ENCODE measurements at places on chromosomes 4 and X. TPM values are rescaled to one million over a fixed set of nuclear protein-coding genes. Genes with fewer than 3 reads are reported as not detected.

Gene FAM53A
- total RNA-seq, result 1.6 TPM

Gene CCNG2
- 63.8 TPM for total RNA-seq

Gene UGT2B28
- total RNA-seq, result not detected

Gene TCEAL5
- total RNA-seq, result not detected

Gene KCNE5
- total RNA-seq, result 0.36 TPM

Gene CORIN
- total RNA-seq, result under 0.01 TPM

Gene GLUD2
- 1.4 TPM for total RNA-seq

Gene TMEM31
- not detected for total RNA-seq

Gene ATG4A
- 14.8 TPM for total RNA-seq

Gene PNMA6F
- total RNA-seq, result not detected

Gene SFRP2
- 1.8 TPM for total RNA-seq

Gene MGARP
- 56.9 TPM for total RNA-seq

Gene LGI2
- 0.54 TPM for total RNA-seq

Gene MAGEA10
- not detected for total RNA-seq

Gene HSFX1
- not detected for total RNA-seq

Gene DUSP9
- total RNA-seq, result not detected

DNA sequence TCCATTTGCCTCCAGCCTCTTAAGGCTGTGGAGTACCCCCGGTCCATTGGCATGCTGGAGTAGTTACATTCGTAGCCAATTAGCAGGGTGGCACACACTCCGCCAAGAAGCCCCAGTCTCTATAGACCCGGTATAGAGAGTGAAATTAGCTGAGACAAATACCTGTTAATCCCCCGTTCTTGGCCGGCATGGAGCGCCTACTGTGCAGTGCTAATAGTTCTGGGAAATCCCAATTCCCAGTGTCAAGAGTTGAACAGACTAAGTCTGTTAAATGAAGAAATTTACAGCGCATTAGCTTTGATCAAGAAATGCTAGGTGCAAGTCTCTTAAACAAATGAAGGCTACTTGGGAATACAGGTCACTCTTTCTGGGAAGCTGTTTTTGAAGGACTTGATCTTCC is 127.8 kb upstream of the ARX start:
- no peak for DNase-seq

DNA sequence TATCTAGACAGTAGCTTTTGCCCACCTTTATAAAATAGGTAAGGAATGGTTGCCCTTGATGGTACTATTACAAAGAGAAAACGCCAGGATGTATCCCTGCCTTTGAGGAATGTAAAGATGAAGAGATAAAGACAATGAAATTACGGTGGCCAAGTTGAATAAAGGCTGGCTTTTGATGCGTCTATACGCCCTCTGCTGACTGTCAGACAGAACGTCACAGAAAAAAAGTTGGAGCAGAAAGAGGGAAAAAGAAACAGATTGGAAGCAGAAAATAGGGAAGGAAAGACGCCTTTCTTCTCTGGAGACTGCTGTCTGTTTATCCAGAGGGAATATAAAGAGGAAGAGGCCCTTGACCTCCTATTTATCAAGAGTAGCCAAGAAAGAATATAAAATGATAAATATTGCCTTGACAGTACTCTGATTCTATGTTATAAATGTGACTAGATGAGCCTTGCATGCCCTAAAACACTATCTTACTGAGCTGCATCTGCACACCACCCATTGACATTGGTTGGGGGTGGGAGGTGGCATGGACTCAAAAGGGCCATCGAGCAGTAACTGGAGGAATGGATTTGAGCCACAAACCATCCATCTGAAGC is 30.6 kb downstream of the PCDH19 start:
- peak; percentile 16 for DNase-seq

DNA sequence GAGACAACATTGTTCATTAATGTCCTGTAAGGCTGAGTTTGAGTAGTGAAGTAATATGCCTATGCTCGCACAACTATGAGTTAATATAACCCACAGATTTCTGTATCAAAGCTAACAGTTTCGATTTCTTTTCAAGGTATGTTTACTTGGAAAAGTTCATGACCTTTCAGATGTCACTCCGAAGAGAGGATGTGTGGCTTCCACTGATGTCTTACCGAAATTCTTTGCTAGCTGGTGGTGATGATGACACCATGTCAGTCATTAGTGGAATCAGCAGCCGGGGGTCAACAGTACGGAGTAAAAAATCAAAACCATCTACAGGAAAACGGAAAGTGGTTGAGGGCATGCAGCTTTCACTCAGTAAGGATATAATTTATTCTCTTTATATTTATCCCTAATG is 124.9 kb downstream of the STAG2 start:
- DNase-seq, result no peak

- no peak for DNase-seq
Observed at GRCh38 chr4:111501946-111502345, 643.3 kb upstream of the FAM241A start.

DNA sequence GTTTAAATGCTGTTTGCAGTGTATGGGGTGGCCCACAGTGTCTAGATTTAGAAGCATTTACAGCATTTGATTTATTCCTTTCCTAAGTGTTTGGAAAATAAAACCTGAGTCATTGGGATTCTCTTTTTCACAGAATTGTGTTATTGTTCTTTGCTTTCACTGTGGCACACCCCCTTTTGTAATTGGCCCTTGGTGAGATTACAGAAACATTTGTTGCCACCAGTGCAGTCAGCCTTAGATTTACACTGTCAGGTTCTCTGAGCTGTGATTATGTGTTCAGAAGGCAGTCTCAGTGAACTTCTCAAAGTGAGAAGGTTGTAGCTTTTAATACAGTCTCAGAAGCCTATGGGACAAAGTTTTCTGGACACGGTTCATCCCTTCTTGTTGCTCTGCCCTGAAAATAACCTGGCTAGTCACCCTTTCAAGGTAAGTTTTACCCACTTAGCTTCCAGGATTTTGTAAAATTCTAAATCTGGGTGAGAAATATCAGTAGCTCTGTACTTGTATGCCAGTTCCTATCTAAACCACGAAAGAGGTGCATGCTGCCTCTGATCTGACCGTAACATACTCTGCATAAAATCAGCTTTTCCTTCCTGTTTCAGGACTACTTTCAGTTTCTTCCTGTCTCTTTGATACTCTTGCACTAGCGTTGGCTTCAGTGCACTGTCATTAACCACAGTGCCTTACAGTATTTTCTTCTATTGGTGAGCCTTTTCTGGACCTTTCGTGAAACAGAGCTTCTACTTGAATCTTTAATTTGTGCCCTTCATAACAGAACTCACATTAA is 12.6 kb downstream of the RUFY3 start:
- peak; percentile 63 for DNase-seq

- no peak for DNase-seq
Observed at GRCh38 chr4:163606896-163607691, 112.6 kb downstream of the TMA16 start.

DNA sequence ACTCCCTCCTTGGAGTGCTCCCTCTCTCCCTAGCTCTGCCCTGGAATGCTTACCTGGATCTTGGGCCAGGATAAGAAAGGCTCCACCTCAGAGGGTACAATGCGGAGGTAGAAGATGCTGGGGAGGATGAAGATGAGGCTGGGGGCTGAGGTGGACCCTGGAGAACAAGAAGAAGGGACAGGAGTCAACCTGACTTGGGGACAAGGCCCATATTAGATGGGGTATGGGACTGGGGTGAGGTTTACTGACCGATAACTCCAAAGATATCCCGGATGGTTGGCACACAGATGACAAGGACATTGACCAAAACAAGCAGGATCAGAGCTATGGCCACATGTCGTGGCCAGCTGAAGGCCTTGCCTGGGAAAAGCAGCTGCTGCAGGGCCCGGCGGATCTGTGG is 10.6 kb downstream of the SLC38A5 start:
- DNase-seq, result no peak

GRCh38 chr4:136796953-136797352 is 735.3 kb downstream of the PCDH18 start:
- DNase-seq, result no peak

DNA sequence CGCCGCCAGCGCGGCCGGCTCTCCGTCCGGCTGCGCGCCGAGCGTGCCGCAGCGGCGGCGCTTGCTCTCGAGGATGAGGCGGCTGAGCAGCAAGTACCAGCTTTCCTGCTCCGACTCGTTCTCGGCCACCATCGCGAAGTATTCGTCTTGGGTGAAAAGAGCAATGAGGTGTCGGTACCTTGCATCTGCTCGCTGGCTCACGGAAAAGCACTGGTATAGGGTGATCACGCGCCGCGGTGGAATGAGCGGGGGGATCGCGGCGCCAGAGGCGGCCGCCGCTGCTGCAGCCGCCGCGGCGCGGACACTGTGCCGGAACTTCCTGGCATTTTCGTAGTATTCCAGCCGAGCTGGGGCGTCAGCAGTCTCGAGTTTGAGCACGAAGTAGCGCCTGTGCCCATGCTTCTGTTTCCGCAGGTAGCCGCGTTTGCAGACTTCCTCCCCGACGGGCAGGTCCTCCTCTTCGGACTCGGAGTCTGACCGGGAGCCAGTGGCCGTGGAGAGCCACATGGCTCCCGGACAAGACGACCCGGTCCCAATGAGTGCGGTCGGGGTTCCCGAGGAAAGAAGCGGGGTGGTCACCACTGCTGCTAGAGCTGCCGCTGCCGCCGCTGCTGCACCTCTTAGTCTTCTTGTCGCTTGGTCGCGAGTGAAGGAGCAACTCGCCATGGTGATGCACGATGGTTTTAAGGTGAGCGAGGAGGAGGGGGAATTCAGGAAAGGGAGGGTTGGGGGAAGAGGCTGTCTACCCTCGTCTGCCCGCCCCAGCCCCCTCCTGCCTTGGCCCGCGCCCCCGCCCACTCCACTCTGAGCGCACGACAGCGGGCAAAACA is 469 bp downstream of the IRS4 start:
- DNase-seq, result no peak

DNA sequence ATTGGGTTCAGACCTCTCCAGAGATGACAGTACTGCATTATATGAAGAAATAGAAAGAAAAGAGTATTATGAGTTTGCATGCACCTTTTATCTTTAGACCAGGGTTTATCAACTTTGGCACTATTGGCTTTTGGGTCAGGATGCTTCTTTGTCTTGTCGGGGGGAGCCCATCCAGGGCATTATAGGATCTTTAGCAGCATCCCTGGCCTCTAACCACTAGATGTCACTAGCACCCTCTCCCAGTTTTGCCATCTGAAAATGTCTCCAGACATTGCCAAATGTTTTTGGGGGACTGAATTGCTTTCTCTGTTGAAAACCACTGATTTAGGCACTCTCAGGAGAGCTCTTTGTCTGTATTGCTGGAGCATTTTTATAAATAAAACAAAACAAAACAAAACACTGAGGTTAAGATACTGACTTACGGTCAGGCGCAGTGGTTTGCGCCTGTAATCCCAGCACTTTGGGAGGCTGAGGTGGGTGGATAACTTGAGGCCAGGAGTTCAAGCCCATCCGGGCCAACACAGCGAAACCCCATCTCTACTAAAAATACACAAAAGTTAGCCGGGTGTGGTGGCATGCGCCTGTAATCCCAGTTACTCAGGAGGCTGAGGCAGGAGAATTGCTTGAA is 23.6 kb downstream of the CA5B start:
- DNase-seq, result peak; percentile 49

GRCh38 chr4:173014113-173014558 is 154.5 kb upstream of the GALNT7 start:
- peak; percentile 65 for DNase-seq

GRCh38 chr4:155530290-155530689 is 136.4 kb upstream of the GUCY1A1 start:
- DNase-seq, result no peak

DNA sequence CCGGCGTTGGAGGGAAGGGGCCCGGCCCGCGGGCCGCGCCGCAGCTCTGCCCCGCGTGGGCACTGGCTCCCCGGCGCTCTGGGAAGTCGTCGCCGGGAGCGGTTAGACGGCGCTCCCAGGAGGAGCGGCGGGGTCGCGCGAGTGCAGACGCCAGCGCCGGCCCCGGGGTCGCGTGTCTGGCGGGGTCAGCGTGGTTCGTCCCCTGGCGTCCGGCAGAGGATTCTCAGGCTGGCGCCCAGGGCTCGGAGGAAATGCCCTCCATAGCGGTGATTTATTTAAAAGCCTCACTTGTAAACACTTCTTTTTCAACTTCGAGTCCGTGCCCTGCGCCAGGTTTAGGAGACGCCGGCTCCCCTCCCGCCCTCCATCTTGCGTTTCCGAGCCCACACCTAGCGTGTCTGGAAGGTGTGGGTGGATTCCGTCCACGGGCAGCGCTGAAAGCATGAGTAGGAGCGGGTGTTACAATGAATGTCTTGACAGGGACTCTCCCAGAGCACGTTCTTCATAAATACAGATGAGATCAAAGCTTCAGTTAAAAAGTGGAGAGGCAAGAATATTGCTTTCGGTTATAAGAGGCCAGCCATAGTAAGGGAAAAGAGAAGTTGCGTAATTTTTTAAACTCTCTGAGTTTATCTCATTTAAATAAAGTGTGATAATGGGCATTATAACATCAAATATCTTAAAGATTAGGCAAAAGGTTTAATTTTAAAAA is 692 bp downstream of the FAM241A start:
- DNase-seq, result peak; percentile 49

DNA sequence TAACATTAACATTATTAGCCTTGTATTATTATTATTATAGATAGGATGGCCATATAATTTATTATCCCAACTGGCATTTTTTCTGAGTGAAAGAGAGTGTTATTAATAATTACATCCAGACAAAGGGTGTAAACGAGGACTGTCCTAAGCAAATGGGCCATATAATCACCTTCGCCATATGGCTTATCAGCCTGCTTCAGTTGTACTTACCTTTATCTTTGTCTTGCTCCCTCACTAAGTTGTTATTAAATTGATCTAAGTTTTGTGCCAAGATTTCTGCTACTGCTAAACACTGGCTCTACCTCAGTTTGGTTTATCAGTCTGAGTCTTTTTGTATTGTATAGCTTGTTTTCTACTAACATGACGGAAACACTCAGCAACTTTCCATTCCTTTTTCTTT is 76.9 kb downstream of the STIM2 start:
- DNase-seq, result no peak

- peak; percentile 30 for DNase-seq
Observed at GRCh38 chrX:26783512-26784225, 567.7 kb downstream of the MAGEB5 start.

GRCh38 chr4:154604696-154605200 is 7.7 kb downstream of the FGG start:
- DNase-seq, result no peak

DNA sequence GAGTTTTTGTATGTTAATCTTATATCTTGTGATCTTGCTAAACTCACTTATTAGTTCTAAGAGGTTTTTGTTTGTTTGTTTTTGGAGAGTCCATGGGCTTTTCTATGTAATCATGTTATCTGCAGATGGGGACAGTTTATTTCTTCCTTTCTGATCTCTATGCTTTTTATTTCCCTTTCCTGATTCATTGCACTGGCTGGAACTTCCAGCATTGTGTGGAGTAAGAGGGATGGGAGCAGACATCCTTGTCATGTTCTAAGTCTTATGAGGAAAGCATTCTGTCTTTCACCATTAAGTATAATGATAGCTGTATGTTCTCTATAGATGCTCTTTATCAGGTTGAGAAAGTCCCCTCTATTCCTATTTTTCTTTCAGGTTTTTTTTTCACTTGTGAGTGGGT is 90.6 kb upstream of the TBC1D9 start:
- DNase-seq, result no peak

DNA sequence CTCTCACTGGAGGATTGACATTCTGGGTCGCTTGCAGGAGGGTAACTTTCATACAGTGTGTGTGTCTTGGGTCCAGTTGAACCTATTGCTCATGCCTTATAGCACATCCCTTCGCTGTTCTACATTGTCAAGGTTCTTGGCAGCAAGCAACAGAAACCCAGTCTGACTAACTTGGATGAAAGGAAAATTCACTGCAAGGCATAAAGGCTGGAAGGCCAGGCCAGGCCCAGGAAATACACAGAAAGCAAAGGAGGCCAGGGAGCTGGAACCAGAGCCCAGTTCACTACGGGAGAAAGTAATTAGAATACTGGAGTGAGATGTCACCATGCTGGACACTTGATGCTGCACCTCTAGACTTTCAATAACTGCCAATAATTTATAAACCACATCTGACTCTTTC is 353.8 kb upstream of the GATB start:
- DNase-seq, result no peak

Data from fibroblast of the aortic adventitia (primary cell).